ENCODE measurements at places on chromosomes 12 and 14.

- no peak for DNase-seq
Observed at GRCh38 chr14:26486922-26487321, 110.9 kb downstream of the NOVA1 start.

DNA sequence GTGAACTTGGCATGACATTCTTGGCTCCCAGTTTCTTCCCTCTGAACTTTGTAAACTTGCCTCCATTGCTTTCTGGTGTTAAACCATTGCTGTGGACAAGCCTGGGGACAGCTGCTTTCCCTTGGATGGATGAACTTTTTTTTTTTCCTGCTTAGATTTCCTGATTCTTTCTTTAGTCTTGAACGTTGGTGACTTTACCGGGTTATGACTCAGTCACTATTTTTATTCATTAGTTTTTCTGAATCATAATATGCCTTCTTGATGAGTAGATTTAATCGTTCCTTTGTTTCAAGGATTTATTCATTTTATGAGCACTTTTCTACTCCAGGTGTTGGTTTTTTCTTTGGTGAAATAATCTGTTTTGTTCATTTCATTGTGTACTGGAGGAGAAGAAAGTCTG, 155.0 kb upstream of the RTL1 start:
- no peak for DNase-seq

DNA sequence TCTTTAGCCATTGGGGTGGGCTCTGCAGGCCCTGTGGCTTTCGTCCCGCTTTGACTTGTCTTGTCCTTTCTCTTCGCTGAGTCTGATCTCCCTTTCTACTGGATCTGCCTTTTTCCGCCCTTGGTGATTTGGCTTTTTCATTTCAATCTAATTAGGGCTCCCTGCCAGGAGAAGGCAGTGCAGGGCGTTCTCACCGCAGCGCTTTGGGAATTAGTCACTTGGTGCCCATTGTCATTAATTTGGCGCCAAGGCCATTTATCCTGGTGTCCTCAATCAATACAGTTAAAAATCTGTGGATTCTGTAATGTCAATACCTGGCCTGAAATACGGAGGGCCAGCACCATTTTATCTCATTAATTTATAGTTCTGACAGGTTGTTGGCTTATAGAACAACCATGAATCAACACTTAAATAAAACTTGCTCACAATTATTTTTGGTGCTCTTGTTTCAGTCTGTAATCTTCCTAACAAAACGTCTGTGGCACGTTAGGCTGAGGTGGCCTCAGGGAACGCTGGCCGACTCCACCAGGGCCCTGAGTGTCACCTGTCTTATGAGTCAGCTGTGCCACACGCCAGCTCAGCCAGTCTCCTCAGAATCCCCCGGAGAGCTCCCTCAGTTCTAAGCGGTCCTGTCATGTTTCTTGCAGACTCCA, 115.7 kb downstream of the BEGAIN start:
- DNase-seq: no peak

DNA sequence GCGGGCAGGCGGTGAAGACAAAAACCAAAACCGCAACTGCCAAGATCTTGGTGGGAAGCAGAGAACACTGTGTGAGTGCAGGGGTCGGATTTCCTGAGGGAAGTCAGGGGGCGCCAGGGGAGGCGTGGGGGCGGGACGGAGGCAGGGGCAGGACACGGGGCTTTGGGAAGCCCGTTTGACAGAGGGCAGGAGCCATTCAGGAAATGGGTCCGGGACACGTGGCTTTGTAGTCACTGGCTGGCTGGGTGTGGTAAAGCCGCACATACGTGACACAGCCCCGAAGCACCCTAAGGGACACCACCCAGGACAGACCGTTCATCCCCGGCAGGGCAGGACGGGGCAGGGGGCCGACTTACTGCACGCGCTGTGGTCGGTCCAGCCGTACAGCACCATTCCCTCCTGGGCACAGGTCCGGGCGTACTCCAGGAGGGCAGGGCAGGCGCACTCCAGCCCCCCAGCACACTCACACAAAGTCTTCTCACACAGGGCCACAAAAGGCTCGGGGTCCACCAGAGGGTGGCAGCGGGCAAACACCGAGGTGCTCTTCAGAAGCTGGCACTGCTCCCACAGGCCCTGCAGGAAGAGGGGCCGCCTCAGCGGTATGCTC, 49.4 kb downstream of the VWF start:
- DNase-seq: peak; percentile 14

DNA sequence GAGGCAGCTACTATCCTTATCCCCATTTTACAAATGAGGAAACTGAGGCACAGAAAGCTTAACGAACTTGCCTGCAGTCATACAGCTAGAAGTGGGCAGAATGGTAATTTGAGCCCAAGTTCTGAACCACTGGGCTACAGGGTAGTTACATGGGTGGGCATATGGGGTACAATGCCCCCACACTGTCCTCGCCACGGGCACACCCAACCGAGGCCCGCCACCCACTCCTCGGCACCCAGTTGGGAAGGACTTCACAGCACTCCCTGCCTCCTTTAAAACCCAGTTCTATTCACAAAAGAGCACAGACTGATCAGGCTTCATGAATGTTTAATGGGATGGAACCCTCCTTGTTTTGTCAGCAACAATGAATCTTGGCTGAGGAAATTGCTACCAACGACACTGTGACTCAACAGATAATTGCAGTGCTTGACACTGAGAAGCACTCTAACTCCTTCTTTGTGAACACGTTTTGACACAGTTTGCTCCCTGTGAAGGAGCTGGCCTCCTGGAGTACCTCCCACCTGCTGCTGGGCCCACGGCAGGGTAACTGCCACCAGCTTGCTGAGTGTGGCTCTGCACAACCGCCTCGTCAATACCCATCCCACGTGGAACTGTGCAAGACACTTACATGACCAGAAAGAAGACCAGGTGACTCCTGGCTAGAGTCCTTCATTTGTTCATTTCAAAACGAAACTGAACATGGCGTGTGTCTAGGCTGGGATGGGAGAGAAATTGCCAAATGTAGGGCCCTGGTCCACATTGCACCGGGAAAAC, 63.5 kb downstream of the CLMN start:
- no peak for DNase-seq

DNA sequence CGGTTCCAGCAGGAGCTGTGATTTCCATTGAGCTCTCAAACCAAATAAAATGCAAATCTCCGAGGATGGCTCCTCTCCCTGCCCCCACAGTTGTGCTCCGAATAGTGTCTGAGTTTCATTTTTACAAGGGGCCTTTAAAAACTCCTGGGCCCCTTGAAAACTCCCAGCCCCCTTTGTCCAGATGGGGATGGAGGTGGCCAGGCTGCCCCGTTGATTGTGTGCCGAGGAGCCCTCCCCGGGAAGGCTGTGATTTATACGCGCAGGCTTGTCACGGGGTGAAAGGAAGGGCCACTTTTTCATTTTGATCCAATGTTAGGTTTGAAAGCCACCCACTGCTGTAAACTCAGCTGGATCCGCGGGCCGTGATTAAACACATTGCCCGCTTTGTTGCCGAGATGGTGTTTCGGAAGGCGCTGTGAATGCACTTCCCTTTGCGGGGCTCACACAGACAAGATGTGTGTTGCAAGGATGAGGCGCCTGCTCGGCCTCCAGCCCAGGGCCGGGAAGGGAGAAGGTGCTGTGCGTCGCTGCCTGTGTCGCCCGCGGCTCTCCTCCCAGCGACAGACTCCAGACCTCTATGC, 98.8 kb downstream of the TMEM132C start:
- no peak for DNase-seq

DNA sequence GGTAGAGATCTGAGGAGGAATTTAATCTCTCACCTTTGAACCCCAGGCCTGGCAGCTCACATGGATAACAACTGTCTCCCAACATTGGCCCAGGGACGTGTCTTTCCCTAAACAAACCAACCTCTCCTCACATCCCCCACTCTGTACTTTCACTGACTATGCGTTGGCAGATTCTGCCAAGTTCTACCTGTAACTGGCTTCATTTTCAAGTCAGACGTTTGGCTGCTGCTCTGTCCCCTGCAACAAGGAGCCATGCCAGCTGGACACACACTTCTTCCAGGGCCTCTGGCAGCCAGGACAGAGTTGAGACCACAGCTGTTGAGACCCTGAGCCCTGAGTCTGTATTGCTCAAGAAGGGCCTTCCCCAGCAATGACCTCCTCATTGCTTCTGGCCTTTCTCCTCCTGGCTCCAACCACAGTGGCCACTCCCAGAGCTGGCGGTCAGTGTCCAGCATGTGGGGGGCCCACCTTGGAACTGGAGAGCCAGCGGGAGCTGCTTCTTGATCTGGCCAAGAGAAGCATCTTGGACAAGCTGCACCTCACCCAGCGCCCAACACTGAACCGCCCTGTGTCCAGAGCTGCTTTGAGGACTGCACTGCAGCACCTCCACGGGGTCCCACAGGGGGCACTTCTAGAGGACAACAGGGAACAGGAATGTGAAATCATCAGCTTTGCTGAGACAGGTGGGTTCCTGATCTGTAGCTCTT, at the start of gene INHBC:
TSS of gene INHBC (plus strand) at position 268 of the 707 bp plus-strand sequence. CDS start at position 371, 103 bp downstream.
- no peak for DNase-seq

GRCh38 chr12:7060353-7060954, at the start of gene C1S:
C1S (plus strand) TSS chr12:7060718; CDS start chr12:7061913, 1,195 bp downstream.
- DNase-seq: no peak

DNA sequence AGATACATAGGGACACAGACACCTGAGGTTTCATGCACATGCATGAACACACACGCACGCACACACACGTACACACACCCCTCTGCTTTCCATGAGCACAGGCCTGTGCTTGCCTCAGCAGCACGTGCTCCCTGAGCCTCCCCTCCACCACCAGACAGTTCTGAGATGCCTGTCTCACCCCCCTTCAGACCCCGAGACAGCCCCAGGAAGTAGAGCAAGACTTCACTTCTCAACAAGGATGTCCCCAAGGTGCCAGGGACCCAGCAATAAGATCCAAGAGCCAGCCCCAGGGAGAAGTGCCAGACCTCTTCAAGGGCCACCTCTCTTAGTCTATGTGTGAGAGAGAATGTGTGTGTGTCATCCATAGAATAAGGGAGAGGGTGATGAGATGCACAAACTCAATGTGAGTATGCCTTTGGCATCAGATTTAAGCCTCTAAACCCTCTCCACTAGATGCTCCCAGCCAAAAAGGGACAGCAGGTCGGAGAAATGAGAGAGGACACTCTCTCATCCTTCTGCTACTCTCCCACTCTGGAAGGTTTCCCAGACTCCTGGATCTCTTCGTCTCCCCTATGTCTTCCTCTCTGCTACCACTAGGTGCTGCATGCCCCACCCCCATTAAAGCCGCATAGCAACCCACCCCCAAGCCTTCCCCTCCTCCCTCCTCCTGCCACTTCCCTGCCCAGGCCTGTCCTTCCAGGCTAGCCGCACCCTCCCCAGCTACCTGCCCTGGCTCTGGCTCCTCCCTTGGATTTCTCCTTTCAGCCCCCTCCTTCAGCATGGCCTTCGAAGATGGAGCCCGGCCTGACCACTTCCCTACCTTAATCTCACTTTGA, 7.7 kb downstream of the RARG start:
- DNase-seq: no peak

DNA sequence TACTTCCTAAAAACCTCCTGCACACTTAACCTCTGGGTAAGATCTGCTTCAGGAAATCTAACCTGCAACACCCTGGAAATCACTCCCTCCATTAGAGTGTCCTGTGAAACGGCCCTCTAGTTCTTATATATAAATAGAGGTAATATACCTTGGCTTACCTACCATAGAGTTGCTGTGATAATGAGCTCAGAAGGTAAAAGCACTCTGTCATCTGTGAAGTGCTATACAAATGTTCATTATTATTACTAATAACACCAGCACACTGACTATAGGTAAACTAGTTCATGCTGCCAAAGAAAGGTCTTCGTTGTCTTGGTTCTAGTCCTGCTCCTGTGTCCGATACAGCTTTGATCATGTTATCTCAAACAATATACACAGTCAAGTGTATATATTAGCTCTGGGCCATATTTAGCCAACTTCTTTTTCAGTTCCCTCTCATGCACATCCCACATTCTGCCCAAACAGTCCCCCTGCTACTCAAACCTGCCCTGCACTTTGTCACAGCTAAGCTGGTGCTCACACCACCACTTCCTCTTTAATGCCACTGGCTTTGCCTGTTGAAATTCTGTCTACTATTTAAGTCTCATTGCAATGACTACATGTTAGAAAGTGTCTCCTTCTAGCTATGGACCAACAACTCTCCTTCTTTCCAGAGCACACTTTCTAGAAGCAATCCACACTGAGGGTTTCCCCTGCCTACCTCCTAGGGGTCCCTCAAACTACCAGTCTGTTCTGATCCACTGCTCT, 5.1 kb downstream of the E2F7 start:
- DNase-seq: peak; percentile 7

DNA sequence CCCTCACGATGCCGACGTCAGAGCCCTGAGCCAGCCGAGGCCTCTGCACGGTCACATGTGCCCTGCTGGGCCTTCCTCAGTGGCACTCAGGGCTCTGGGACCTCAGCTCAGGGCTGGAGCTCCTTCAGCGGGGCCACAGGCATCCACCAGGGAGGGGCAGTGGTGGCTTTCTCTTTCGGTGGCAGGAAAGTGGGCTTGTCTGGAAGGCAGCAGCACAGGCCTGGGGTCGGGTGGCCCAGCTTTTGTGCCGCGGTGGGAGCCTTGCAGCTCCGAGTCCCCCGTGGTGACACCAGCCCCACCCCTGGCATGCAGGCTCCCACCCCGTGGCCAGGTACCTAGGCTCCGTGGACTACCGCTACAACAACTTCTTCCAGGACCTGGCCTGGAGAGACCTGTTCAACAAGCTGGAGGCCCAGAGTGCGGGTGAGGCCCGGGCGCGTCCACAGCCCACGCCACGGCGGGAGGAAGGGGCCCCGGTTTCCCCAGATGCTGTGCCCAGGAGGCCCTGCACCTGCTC, 14.2 kb upstream of the TEX22 start:
- no peak for DNase-seq

GRCh38 chr14:33833706-33834465, 117.0 kb downstream of the EGLN3 start:
- no peak for DNase-seq

GRCh38 chr12:93447555-93448290, 6.0 kb upstream of the UBE2N start:
- peak; percentile 36 for DNase-seq

DNA sequence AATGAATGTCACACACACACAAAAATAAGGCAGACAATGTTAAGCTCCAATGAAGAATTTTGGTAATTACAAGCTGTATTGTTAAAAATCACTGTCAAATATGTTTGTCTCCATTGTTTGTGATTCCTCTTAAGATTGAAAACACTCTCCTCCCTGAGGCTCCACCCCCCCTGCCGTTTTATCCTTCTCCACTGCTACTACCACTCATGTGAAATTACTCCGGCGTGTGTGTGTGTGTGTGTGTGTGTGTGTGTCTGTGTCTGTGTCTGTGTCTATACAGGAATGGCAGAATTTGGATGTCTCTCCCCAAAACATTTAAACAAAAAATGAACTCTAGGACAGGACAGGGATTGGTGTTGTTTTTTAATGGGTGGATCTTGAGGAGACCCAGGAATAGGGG, 365.1 kb upstream of the DIO2 start:
- no peak for DNase-seq

DNA sequence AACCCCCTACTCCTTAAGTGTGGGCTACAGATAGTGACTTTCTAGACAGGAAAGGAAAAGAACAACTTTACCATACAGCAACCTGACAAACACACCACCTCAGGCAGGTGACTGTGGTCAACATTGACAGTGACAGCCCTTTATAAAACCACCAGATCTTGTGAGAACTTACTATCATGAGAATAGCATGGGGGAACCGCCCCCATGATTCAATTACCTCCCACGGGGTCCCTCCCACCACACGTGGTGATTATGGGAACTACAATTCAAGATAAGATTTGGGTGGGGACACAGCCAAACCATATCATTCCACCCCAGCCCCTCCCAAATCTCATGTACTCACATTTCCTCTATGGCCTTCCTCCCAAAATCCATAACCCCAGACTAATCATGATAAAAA, 16.3 kb downstream of the OR10P1 start:
- DNase-seq: no peak

- no peak for DNase-seq
Observed at GRCh38 chr12:1607940-1608712, 13.7 kb upstream of the FBXL14 start.

GRCh38 chr12:56957229-56958052, at the start of gene RDH16:
RDH16 (minus strand) TSS chr12:56957608; CDS start chr12:56957462, 146 bp downstream.
- no peak for DNase-seq
